Right forelimb (tissue), 1 donor: ENCODE measurements at places on chromosomes 5 and 9.

- DNase-seq, result no peak
Measured at GRCh38 chr5:95664204-95664786, 17.7 kb downstream of the RFESD start.

GRCh38 chr5:368183-369084, 46.9 kb downstream of the AHRR start:
- DNase-seq, result no peak

DNA sequence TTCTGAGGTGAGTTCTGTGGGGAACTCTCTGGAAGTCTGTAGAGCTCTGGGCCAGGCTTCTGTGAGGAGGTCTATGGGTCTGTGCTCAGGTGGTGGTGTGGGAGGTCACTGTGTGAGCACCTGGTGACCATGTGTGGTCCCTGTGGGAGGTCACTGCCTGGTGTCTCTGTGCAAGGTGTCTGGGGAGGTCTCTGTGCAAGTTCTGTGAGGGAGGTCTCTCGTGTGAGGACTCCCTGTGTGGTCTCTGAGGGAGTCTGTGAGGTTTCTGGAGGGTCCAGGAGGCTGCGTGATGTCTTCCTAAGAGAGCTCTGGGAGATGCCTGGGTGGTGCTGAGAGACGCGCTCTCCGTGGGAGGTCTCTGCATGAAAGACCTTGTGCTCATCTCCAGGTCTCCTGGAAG, 6.0 kb upstream of the SPATA31E1 start:
- peak; percentile 18 for DNase-seq

GRCh38 chr9:137965177-137965795, 87.7 kb downstream of the CACNA1B start:
- DNase-seq, result peak; percentile 15

DNA sequence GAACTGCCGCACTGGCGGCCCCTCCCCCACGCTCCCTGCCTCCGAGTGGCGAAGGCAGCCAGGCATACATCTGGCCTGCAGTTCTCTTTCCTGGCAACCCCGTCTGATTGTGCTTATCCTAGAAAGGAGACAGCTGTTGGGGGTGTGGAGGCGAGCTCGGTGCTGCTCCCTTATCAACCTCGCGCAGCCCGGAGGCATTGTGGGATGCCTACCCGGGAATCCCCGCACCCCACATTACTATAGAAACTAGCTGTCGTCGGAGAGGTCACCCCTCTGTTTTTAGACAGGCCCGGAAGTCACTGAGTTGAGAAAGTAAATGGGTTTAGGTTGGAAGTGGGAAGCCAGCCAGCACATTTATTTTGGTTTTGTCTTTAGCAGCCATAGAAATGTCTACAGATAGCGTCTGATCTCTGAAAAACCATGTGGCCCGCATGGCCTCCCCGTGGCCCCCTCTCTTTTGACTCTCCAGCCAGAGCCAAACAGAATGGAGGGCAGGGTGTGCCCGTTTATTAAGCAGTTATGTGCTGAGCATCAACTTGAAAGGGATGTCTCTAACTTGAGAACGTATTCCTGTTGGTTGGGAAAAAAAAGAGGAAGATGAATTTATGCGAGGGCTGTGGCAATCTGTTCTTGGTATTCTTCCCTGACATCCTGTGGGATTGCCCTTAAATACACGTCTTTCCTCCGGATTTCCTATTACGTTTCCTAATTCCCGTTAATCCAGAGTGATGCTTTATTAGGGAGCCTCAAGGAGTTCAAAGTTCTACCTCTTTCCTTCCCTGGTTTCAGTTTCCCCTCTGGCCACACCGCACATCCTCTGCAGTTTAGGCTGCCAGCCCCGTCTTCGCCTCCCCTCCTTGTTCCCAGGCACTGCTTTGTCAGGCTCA, 3.9 kb downstream of the STC2 start:
- peak; percentile 89 for DNase-seq

DNA sequence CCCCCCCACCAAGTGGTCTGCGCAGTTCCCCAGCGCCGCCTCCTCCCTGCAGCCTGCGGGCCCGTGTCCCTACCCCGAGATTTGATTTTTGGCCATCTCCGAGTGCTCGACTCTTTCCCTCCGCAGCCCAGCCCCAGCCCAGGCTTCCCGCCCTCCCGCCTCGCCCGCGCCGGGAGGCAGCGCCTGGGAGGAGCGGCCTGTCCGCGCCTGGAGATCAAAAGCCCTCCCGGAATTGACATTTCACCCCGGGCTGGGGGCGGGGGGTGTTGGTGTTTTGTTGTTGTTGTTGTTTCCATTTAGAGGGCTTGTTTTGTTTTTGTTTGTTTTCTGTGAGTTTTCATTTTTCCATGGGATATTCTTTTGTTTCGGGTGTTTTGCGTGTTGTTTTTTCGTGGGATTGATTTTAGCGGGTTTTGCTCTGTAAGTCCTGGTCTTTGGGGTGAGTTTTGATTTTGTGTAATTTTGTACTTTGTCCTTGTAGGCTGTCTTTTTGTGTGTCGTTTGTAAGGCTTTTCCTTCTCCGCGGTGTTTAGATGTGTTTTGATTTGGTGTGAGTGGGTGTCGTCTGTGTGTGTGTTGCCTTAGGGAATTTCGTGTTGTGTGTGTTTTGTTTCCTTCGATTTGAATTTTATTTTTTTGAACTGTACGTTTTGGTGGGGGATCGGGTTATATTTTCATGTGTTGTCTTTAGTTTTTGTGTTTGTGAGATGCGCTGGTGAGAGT, 1.7 kb upstream of the PAX5 start:
- DNase-seq, result peak; percentile 65

DNA sequence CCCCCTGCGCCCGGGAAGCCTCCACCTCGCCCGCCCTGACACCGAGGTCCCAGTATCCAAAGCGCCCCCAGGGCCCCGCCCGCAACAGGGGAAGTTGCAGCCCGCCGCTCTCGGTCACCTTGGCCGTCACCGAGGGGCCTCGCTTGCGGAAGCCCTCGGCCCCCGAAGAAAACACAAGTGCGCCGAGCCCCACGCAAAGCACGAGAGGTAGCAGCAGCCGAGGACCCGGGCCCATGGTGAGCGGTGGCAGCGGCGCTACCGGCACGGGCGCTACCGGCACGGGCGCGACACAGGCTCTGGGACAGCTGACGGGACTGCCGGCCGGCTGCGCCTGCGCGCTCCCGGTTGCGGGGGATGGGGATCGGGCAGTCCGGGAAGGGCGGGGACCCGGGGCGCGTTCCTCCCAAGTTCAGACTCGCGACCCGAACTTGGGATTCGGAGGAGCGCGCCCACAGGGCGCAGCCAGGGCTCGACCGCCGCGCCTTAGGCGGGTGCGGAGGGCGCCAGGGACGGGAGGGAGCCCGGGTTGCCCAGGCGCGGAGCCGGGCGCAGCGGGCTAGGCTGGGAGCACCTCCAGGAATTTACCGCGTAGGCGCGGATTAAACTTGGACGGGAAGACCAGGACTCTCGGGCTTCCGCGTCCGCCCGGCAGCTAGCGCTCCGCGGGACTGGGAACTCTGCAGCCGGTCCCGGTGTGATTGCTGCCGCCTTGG, at the start of gene PPIC:
PPIC (minus strand) TSS at position 335 of the 713 bp plus-strand sequence; CDS start at position 235, 100 bp downstream.
- DNase-seq, result peak; percentile 90

- DNase-seq, result no peak
Measured at GRCh38 chr5:119943148-119943547, 313.8 kb downstream of the FAM170A start.

DNA sequence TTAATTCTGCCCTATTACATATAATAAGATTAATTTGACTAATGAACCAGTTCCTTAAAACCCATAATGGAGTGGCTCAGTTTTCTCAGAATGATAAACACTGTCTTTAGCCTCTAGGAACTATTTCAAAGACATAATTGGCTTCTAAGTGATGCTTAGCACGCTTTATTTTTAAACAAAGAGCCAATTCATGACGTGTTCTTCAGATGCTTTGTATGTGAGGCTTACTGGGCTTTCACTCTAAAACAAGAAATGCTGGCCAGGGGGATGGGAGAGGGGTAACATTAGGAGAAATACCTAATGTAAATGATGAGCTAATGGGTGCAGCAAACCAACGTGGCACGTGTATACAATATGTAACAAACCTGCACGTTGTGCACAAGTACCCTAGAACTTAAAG, 7.6 kb upstream of the SFXN1 start:
- DNase-seq, result no peak

- peak; percentile 76 for DNase-seq
Measured at GRCh38 chr5:39547553-39548154, 122.9 kb upstream of the DAB2 start.

GRCh38 chr9:112046181-112046580, 128.9 kb downstream of the SUSD1 start:
- no peak for DNase-seq
